ENCODE measurements at places on chromosomes 2 and 18.
A peak's percentile ranks its signal among the peaks of the same experiment; 100 is the strongest.

DNA sequence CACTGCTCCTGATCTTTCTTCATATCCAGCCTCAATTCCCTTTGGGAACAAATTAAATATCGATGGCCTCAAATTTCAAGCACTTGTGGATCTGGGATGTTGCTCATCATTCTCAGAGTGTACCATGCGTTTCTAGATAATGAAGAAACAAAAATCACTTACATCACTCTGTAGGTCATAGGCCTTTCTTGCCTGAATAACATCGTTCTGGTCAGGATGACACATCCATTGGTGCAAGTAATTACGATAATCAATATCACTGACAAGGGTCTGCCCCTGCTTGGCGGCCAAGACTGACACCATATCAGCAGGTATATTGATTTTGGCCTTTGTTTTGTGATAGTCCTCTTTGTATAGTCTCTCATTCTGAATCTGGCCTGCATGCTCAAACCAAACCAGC is 157.3 kb downstream of the RIF1 start:
- DNase-seq, result no peak

GRCh38 chr18:48293954-48294898 is 115.0 kb downstream of the ZBTB7C start:
- DNase-seq, result no peak

- DNase-seq, result no peak
These were observed 112.8 kb downstream of the ZNF521 start for GRCh38 chr18:25239151-25239550.

- no peak for DNase-seq
These were observed 40.4 kb upstream of the RBM44 start for GRCh38 chr2:237758185-237758584.

DNA sequence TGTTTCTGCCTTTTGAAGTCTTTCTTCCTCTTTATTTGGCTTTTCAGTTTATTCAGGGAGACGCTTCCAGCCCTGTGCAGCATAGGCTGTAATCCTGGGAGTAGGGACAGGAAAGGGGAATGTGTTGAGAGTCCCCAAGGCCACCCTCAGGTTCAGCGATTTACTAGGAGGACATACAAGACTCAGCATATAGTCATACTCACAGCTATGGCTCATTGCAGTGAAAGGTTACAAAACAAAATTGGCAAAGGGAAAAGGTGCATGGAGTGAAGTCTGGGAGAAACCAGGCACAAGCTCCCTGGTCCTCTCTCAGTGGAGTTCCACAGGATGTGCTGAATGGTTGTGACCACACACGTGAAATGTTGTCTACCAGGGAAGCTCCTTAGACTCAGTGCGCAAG is 49.6 kb upstream of the ZNF638 start:
- no peak for DNase-seq

GRCh38 chr2:19350678-19351401 is 7.6 kb downstream of the OSR1 start:
- DNase-seq, result no peak

- DNase-seq, result no peak
These were observed 54.9 kb upstream of the MAP2 start for GRCh38 chr2:209368914-209369313.

DNA sequence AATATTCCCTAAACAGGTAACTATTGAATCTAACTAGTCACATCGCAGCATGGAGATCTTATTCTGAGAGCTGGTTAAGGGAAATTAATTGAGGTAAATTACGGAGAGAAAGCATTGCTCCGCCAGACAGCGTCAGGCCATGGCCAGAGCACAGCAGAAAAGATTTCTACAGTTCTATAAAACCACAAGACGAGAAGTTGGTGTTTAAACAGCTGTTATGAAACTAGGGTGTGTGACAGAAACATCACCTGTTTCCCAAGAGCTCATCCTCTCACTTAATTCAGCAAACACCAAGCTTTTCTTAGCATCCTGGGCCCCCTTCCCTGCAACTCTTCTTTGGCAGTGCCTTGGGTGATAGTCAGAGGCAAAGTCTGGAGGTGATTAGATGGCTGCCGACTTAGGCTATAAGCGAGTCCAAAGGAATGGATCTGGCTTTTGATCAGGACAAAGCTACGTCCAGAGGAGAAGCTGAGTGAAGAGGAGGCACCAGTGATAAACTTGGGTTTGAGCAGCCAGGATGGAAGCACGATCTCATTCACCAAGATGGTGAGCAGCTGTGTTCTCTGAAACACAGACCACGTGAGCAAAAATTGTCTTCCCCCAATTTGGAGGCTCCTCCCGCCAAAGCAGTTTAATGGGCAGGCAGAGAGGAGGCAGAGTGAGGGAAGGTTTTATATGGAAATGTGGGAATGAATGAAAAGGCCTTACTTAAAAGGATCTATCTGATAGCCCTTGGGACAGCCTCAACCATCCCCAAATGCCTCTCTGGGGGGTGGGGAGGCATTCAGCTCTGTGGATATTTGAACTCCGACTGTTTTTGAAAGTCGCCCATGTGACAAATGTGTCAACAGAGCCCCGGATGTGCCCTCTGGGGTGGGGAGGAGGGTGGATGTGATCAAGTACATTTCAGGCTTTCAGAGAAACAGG is 57.8 kb downstream of the PKDCC start:
- DNase-seq, result peak; percentile 91

- no peak for DNase-seq
These were observed 88.1 kb upstream of the SLC8A1 start for GRCh38 chr2:40540026-40540425.

GRCh38 chr2:117085256-117085655 is 729.2 kb upstream of the DDX18 start:
- no peak for DNase-seq

DNA sequence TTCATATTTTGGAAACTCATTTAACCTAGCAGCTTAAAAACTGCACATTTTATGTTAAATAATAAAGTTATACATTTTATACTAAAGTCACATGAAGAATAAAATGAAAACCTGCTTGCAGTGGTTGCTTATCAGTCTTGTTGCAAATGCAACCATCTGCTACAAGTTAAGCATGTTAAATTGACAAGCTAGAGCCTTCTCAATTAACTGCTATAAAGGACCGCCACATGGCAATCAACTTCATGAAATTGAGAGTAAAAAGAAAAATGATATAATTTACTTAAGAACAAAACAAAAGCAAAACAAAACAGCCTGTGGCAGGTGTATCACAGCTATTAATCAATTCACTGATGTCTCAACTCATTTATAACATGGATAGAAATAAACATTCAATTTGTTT is 78.7 kb downstream of the RTTN start:
- DNase-seq, result no peak

GRCh38 chr2:135226961-135227360 is 174.9 kb downstream of the RAB3GAP1 start:
- DNase-seq, result no peak

- DNase-seq, result peak; percentile 53
These were observed 159.4 kb downstream of the PIK3C3 start for GRCh38 chr18:42114310-42114943.

GRCh38 chr2:49924044-49924817 is 769.9 kb upstream of the FSHR start:
- DNase-seq, result no peak

- DNase-seq, result no peak
These were observed 123.6 kb upstream of the XIRP2 start for GRCh38 chr2:166764702-166765101.

DNA sequence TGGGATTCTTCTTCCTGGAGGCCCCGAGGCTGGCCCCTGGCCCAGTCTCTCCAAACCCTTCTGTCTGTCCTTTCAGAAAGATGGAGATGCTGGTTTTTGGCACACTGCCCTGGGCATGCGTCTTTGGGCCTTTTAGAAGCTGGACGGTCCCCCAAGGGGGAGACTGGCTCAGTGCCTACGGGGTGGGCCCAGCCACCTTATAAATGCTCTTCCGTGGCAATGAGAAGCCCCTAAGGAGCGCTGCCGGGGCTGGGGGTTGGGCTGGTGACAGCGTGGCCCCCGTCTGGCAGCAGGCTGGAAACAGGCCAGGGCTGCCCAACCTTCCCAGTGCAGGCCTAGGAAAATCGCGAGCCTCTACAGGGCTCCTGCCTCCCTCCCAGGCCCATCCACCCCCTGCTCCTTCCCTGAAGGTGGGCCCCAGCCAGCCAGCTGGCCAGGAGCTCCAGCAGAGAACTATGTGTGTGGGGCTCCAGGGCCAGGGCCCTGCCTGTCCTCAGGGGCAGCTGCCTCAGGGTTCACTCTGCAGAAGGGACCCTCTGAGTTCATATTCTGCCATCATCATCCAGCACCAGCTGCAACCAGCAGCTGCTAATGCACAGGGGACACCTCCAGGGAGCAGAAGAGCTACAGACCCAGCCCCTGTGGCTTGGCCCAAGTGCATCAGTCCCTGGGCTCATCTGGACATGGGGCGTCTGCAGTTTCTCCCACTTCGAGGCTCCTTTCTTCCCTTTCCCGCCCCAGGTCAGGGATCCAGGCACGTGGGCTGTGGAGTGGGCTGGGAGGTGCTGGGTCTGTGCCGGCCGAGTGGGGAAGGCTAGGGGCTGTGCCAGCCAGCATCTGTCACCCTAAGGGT is 107.6 kb upstream of the OTOS start:
- no peak for DNase-seq

GRCh38 chr18:69400253-69400975 is at the start of gene DOK6:
TSS of gene DOK6 (plus strand) at chr18:69400888.
- no peak for DNase-seq

- no peak for DNase-seq
These were observed 59.5 kb upstream of the PPM1B start for GRCh38 chr2:44109166-44109565.

DNA sequence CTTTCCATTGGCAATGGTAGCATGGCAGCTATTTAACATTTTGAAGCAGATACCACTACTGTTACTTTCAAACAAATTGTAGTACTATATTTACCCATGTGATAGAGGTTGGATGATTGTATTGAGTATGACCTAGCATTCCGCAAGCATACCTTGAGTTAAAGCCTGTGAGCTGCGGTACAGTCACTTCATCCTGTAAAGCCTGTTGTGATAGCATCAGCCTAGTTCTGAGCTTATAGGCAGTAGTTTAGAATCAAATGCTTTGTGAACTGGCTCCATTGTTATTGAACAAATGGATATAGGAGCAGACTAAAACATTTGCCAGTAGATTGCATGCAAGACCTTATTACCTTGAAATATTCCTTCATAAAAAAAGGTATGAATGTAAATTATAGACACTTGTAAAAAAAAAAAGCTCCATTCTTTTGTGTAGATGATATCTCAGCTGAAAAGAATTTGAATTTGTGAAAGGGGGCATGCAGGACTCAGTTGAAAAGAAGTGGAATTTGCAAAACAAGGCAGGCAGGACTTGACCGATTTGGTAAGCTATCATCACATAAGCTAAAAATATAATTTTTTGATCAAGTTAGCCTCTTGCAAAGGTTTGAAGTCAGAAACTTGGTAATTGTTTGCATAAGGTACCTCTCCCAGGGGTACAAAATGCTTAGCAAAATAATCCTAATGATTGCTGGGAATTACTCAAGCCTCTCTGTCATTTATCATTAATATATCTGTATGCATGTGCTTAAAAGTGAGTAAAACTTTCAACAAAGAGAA is 138.5 kb upstream of the ITGA4 start:
- no peak for DNase-seq

- no peak for DNase-seq
These were observed 54.0 kb upstream of the RNU4ATAC start for GRCh38 chr2:121476684-121477083.

DNA sequence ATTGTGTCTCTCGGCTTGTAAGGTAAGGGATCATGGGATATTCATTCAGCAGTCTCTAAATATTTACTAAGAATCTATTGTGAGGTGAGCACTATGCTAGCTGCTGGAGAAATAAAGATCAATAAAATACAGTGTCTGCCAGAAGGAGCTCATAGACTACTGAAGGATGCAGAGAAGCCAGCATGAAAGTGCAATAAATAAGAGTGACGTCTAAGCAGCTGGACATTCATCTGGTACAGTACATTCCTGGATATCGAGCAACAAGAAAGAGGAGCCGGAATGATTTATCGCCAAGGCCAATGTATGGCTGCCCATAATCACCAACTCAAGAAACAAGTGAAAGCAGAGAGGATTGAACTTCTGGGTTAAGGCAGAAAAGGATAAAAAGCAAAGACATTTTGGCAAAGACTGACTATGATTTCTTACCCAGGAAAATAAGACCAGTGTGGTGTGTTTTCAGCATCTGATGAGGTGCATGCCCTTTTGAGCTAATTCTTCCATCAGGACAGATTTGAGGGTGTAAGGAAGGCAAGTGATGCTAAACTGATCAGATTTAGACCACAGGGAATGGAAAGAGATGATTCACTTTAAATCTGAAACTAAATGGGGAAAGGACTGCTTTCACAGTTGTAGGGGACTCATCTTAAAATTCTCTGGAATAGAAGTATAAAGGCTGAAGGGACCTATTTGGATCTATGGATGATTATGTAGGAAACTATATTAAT is 18.7 kb upstream of the LMAN1 start:
- no peak for DNase-seq

All from CD4-positive, alpha-beta memory T cell (primary cell).